ENCODE measurements at places on chromosomes 1 and 21.

DNA sequence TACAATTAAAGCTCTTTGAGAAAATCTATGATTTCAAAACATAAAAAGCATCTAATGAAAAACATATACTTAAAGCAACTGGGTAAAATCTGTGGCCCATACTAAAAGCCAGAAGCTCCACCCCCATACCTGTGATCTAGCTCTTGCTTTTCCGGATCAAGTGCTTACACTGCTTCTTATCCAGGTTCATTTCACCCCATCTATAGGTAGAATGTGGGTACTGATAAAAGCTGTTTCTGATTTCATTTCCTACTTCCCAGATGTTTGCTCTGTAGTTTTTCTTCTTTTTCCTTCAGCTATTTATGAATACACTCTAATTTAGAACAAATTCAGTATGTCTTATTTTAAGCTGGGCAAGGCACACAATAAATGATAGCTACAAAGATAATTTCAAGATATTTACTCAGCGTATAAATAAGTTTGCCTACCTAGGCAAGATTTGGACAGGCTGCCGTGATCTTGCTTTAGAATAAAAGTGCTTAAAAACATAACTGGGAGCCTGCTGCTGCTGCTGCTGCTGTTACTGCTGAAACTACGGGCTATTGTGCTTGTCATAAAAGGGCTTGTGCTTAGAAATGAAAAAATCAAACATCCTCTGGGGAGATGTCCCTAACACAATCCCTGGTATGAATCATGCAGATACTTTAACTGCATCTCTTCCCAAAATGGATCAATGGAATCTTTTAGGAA is 2.1 kb downstream of the SIPA1L2 start:
- DNase-seq, result peak; percentile 58

DNA sequence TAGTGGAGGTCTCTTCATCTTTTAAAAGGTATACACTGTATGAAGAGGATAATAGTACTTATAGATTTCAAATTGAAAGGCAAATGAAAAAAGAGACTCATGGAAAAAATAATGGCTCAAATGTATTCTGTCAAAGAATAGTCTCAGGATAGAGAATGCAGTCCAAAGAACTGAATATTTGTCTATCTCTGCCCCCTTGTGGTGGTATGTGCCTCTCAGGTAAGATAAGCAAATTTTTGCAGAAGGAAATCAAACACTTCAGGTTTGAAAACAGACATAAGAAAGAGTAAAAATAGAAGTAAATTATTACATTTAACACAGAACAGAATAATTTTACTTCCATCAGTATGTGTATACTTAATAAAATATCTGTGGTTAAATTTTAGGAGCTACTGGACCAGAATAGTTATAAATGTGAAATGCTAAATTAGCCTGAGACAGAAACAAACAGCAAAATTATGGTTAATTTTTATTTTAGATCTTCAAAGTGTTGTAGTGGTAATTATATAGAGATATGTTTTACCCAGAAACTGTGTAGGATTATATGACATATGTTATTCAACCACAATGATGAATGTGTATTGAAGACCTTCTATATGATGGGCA is 164.4 kb upstream of the PALMD start:
- peak; percentile 45 for DNase-seq

- no peak for DNase-seq
These were observed 6.1 kb upstream of the RCSD1 start for GRCh38 chr1:167623951-167624350.

- peak; percentile 71 for DNase-seq
These were observed 6.4 kb downstream of the PPP2R5A start for GRCh38 chr1:212291505-212292134.

DNA sequence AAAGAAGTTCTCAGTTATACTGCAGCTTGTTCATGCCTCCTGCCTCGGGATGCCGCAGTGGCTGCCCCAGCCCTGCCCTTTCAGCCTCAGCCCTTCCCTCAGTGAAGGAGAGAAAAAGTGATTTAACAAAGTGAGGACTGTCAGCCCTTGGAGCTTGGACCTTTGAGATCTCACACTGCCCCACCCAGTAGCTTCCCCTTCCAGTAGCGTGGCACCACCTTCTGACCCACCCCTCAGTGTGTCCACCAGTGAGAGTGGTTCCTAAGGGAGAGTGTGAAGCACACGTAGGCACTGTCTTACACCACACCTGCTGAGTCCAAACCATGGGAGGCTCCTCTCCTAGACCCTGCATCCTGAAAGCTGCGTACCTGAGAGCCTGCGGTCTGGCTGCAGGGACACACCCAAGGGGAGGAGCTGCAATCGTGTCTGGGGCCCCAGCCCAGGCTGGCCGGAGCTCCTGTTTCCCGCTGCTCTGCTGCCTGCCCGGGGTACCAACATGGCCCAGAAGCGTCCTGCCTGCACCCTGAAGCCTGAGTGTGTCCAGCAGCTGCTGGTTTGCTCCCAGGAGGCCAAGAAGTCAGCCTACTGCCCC is at the start of gene CDA:
CDA (plus strand) TSS at position 464 of the 592 bp plus-strand sequence; CDS start at position 497, 33 bp downstream.
- DNase-seq, result no peak

- DNase-seq, result no peak
These were observed 41.9 kb upstream of the CACYBP start for GRCh38 chr1:174957829-174958228.

GRCh38 chr1:38487396-38487795 is 372.2 kb downstream of the RRAGC start:
- no peak for DNase-seq

DNA sequence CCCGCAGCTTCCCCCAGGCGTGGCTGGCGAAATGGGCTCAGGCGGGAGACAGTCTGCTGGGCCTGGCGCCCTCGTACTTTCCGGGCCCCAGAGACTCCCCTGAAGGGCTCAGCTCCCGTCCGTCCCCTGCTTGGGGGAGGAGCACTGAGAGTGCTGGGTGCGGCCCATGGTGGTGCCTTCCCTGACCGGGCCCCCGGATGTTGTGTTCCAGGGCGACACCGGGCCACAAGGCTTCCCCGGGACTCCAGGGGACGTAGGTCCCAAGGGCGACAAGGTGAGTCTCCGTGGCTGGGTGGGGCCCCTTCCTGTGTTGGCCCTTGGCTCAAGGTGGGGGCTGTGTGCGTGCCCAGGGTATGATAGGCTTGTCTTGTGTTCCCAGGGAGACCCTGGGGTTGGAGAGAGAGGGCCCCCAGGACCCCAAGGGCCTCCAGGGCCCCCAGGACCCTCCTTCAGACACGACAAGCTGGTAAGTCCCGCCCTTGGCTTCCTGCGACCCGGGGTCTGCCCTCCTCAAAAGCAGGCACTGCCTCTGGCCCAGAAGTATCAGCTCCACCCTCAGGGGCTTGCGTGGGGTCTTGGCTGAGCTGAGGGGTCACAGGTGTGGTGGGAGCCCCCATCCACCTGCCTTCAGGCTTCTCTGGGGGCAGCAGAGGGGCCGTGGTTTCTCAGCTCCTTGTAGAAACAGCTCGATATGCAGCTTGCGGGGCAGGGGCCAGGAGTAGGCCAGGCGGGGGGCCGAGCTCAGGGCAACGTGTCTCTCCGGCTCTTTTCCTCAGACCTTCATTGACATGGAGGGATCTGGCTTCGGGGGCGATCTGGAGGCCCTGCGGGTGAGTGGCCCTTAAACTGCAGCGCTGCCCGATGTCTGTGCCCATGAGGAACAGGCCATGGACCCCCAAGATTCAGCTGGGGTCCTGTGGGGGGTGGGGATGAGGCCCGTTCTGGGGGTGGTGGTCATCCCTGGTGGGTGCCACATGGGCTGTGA is 62.3 kb downstream of the SLC19A1 start:
- no peak for DNase-seq

DNA sequence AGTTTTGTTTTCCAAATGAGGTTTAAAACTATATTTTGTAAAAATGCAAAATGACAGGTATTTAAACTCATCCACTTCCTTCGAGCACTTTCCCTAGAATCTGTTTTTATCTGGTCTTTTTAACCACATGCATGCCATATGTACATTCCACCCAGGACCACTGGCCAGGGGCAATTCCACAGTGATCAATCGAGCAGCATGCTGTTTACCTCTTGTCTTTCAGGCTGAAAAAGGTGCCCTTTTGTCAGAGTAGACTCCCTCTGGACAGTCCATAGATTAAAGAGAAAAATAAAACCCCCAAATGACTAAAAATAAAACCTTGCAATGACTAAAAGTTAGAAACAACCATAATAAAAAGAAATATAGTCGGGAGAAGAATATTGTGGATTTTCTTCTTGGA is 313.3 kb downstream of the LMO4 start:
- no peak for DNase-seq

Data from CD4-positive, alpha-beta T cell treated with Interleukin-2 at 100 ng/mL for 4 hours (primary cell).